ENCODE measurements at places on chromosomes 7 and 10.

DNA sequence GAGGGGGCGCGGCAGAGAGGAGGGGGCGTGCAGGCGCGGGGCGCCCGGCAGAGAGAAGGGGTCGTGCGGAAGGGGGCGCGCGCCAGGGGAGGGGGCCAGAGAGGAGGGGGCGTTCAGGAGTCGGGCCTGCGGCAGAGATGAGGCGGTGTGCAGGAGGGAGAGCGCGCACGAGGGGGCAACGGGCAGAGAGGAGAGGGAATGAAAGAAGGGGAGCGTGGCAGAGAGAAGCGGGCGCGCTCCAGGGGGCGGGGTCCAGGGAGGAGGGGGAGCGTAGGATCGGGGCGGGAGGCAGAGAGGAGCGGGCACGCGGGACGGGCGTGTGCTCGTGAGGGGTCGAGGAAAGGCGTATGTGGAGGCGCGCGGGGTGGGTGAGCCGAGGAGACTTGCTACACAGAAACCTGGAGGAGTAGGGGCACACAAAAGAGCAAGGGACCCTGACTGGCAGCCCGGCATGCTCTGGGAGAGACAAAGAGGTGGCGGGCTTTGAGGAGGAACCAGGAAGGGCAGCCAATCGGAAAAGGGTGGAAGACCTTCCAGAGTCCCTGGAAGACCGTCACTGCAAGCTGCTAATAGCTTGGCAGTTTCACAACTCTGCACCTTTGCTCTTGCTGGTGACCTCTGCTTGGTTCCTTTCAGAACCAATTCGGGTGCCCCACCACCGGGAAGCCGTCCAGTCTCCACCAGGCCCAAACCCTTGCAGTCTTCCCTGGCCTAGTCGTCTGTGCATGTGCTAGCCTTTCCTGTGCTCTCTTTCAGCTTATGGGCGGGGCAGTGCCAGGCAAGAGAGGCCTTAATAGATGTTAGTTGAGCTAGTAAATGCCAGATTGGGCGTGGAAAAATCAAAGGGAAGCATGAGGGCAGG lies 639 bp downstream of the DYDC2 start:
- no peak for DNase-seq

DNA sequence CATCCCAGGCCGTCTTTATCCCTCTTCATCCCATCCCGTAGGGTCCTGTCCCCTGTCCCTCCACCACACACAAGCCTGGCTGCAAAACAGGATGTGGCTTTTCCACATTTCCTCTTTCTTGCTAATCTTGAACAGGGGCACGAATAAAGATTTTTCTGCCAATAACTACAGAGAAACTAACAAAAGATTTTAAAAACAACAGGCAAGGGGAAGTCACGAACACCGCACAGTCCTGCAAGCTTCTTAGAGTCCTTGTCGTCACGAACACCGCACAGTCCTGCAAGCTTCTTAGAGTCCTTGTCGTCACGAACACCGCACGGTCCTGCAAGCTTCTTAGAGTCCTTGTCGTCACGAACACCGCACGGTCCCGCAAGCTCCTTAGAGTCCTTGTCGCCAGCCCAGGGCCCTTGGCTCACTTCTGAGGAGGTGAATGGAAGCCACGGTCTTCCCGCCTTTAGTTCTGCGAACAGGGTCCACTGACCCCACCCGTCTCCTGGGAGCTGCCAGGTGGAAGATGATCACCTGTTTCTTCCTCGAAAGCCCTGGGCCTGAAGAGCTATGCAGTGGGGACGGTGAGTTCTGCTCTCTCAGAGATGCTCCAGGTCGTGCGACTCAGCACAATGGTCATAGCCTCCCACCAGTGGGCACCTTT lies 10.3 kb upstream of the INSIG1 start:
- DNase-seq, result no peak

DNA sequence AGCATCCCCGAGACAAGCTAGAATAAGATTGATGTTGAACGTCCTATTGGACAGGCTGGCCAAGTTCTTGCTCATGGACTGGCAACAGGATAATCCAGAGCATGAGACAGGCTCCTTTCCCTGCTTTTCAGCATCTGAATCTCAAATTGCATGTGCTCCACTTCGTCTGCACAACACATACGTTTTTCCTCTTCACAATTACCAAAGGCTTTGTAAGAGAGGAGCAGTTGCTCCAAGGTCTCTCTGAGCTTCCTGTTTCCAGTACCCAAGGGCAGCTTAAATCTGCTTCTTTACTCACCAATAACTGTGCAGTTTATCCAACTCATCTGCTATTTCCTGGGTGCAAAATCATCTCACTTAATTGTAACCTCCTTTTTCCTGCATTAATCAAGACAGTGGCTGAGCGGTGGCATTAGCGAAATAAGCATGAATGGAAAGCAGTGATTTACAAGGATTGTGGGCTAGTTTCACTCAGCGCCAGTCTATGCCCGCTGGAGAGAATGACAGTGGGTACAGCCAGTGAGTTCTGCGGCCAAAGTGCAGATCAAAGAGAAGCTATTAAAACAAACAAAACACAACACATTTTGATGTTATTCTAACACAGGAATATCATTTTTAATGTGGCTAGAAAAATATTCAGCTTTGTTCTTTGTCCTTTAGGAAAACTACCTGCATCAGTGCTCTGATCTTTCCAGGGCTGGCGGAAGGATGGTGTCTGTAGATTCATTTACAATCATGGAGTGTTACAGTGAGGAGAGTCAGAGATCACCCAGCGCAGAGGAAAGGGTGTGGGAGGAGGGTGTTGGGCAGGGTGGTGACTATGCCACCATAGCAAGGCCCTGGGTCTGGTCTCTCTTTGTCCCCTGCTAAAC lies 79.8 kb downstream of the CHN2 start:
- peak; percentile 56 for DNase-seq

DNA sequence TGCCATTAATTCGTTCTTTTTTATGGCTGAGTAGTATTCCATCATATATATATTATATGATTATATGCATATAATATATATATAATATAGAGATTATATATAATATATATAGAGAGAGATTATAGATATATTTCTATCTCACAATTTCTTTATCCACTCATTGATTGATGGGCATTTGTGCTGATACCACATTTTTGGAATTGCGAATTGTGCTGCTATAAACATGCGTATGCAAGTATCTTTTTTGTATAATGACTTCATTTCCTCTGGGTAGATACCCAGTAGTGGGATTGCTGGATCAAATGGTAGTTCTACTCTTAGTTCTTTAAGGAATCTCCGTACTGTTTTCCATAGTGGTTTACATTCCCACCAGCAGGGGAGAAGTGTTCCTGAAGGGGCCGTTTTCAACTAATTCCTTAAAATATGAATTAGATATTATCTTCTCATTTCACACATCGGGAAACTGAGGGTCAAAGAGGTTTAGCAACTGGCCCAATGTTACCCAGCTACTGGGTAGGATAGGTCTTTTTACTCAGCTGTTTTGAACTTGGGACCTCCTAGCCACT lies 16.5 kb downstream of the NFE2L3 start:
- no peak for DNase-seq

GRCh38 chr7:106954840-106955239 lies 89.7 kb upstream of the PRKAR2B start:
- DNase-seq, result no peak

DNA sequence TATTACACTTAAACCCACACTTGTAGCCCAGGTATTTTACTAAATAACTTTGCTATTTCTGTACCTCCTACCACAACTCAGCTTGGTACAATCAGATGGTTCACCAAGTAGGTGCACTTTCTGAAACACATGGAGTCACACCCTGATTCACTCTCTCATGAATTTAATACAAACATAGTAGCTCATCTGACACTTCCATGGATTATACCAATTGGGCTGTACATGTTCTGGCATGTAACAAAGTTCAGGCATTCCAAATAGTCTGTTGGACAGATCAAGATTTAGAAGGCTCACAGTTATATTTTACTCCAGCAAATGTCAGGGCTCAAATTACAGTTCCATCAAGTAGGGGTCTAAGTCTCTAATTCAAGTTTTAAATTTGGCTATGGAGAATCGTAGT lies 62.2 kb upstream of the RNF148 start:
- DNase-seq, result no peak

DNA sequence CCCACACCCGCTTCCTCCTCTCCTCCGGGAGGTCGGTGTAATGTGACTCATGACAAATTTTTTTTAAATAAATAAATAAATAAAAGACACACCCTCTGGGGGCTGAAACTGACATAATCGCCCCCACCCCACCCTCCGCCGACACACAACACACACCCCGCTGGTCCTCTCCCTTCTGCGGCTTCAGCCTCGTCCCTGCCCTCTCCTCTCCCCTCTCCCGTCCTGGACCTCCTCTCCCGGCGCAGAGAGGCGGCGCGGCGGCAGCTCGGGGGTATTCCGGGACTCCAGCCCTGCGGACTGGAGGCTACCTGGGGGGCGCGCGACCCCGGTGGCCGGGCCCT lies 686 bp downstream of the ABI1 start:
- peak; percentile 58 for DNase-seq

DNA sequence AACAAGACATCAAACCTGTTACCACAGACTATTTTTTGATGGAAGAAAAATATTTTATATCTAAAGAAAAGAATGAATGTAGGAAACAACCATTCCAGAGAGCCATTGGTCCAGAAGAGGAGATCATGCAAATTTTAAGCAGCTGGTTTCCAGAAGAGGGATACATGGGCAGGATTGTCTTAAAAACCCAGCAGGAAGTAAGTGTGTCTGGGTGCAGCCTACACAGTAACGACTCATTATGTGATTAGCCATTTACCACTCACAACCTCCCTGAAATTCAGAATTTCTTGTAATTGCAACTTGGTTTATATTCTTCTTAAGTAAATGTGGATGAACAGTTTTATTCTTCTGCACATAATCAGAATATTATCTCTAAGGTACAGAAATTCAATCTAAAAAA lies 46.2 kb downstream of the NOC3L start:
- DNase-seq, result peak; percentile 23

- peak; percentile 34 for DNase-seq
These were observed at the start of gene ZNF365 for GRCh38 chr10:62373995-62374861. Gene ZNF365 (plus strand): TSS chr10:62374369. CDS start chr10:62376194, 1,825 bp downstream.

GRCh38 chr10:103901299-103901698 lies 16.7 kb downstream of the STN1 start:
- no peak for DNase-seq

DNA sequence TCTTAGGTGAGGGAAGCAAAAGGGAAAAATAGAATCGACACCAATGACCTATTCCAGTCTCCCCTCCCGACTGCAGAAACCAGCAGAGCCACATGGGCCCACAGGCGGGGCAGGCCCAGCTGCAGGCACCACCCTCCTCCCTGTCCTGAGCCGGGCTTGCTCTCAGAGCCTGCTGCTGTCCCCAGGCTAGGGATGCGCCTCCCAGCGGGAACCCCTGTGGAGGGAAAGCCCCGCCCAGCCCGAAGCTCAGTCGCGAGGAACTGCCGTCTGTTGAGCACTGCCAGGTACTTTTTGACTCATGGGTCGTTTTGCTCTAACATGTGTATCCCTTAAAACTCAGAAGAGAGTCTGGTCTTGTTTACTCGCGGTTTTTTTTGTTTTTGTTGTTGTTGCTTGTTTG lies 124.5 kb upstream of the RET start:
- DNase-seq, result no peak

GRCh38 chr10:100508691-100509150 lies 10.9 kb downstream of the SEC31B start:
- DNase-seq, result peak; percentile 55

- no peak for DNase-seq
These were observed 132.9 kb upstream of the ASAH2 start for GRCh38 chr10:50384238-50384637.

- DNase-seq, result peak; percentile 70
These were observed 7.0 kb downstream of the NAPEPLD start for GRCh38 chr7:103141753-103142404.

GRCh38 chr7:49102411-49102810 lies 178.1 kb downstream of the CDC14C start:
- DNase-seq, result no peak

Measured in amniotic epithelial cell (primary cell).